ENCODE measurements at places on chromosomes 3 and 15.

DNA sequence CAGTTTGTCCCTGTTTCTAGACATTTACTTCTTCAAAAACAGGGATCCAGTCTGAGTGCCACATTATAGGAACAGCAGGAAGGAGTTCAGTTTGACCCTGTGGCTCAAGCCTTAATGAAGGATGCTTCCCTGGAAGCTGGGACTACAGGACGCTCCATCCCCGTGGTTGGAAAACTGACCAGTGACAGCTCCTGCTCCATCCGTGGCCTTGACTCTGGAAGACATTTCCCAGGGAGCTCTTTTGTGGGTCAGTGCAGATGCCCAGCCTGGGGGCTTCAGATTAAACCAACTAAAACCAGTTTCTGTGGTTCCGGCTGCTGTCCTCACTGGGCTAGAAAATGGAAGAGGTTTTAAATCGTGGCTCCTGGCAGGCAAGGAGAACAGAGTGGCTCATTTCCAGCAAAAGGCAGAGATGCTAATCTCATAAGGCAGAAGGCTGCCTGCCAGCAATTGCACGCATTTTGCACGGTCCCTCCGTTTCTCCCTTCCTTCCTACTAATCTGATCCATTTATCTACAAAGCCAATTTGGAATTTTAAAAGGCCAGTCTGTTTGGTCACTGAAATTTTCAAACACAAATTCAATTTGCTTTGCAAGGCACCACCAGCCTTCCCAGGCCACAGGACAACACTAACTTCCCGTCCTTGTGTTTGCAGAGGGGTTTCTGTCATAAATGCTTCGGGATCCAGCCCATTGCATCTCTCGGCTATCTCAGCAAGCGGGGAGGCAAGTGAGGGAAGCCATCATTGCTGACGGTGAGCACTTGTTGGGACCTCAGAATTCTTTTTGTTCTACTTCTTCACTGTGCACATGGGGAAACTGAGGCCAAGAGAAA, 6.2 kb upstream of the SSUH2 start:
- no peak for DNase-seq

DNA sequence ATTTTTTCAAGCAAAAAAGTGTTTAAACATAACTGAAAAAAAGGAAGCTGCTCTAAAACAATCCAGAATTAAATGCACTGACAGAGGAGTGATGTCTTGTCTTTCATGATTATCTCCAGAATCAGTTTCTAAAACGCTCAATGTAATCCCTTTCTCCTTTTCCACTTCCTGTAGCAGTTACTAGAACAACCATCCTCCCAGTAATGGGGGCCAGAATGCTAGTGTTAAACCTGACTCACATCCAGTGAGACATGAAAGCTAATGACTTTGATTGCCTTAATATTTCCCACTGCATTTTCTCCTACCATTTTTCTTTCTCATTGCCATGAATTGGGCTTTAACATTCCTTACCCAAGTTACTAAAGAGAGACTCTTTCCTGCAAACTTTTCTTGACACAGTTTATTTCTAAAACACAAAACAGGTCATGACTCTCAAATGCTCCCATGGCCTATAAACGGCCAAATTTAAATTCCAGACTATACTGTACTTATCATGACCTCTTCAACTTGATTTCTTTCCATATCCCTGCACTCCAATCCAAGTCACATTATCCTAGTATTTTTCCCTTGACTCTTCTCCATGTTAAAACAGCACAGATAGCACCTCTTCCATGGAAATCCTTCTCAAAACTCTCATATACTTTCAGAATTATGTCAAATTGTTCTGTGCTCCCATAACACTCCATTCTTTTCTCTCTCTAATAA, 341.4 kb downstream of the NAALADL2 start:
- DNase-seq = no peak

DNA sequence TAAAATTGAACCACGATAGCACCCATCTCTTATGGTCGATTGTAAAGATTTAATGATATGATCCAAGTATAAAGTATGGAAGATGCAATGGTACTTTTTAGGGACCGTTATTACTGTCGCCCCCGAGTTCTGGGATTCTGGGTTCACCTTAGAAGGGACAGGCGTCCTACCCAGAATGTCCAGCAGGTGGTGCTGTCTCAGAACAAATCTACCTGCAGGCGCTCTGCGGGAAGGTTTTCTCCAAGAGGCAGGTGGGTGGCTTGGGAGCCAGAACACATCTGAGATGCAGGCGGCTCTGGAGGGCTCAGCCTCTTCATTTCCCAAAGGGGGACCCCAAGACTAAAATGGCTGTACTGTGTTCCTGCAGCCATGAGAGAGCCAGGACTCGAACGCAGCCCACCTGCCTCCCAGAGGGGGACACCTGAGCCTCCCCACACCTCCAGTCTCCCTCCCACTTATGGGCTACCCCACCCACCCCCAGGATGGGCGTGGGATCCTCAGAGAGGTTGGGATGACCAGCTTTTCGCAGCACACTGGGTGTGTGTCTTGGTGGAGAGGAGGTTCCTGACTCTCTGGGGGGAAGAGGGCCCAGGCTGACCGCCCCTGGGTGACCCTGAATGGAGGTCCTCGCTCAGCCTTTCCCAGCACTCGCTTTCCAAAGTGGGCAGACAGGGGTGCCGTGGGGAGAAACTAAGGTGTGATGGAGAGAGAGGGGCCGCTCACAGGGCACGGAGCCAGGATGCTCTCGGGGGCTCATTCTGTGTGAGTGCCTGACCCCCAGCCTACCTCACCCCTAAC, 28.1 kb upstream of the CORO2B start:
- DNase-seq = peak; percentile 86

- DNase-seq = peak; percentile 77
Measured at GRCh38 chr3:101803173-101803782, 24.3 kb downstream of the NXPE3 start.

DNA sequence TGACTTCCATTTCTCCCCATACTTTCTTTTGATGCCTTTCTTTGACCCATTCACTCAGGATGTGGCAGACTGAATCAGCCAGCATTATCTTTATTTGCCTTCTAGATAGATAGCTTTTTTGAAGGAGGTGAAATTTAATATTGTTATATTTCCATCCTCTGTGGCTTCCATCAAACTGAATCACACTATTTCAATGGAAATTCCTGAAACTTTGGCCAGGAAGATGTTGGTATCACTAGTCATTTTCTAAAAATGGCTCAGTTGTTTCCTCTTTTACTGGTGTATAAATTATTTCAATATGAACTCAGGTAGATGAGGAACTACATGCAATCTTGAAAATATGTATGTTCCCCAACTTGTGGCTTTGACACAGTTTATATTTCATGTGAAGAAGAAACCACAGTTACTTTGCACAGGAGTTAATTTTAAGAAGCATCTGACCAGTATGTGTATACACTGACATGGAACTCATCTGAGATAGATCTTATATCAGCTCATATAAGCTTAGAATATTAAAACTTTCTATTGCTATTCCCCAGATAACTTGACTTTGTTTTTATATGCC, 248.3 kb downstream of the CGGBP1 start:
- no peak for DNase-seq

DNA sequence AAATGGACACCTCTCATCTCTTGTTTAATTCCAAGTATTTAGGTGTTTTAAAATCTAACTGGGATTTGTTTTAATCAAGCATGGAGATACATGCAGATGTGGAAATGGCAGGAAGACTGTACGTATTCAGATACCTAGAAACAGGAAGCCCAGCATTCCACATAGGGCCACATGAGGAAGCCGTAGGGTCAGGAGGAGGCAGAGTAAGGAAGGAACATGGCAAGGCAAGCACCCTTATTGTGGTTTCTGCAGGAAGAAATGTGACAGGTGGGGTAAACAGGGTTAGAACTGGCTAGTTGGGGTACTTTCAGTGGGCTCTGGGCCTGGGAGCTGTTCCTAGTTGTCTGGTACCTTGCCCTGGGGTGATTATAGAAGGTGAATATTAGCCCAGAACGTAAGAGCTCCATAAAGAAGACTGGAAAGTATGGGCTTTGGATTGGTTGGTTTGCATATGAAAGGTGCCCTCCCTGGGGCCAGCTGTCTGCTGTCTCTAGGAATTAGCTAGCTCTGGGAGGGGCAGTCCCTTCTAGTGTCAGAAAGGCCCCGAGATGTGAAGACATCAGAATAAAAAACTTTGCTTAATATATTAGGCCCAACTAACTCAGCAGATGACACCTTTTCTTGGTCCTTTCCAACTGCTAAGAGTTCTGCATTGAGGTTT, 107.7 kb upstream of the CADPS start:
- DNase-seq = peak; percentile 40

GRCh38 chr15:40108061-40108854, 421 bp downstream of the BMF start:
- peak; percentile 52 for DNase-seq

GRCh38 chr3:138919325-138919724, 27.6 kb downstream of the FOXL2 start:
- DNase-seq = no peak

- DNase-seq = peak; percentile 18
Measured at GRCh38 chr3:73291541-73291940, 230.1 kb downstream of the EBLN2 start.

DNA sequence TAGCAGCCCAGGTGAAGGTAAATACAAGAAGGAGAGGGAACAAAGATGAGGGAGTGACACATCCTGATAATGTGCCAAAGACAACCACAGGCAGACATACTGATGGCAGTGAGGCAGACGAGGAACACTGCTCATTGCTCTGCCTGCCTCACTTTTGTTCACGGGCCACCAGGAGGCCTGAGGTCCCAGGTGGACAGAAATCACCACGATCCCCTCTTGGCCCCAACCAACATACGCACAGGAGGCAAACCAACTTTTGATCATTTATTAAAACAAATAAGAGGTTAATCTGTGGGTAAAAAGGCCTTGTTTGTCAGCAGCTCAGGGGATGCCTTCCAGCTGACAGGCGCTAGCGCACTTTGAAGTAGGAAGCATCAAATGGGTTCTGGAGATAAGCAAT, 4.2 kb downstream of the ALG1L2 start:
- DNase-seq = no peak

GRCh38 chr3:127997016-127997415, 55.2 kb upstream of the SEC61A1 start:
- no peak for DNase-seq

- DNase-seq = no peak
Measured at GRCh38 chr3:181534781-181535221, 176.9 kb upstream of the SOX2 start.

DNA sequence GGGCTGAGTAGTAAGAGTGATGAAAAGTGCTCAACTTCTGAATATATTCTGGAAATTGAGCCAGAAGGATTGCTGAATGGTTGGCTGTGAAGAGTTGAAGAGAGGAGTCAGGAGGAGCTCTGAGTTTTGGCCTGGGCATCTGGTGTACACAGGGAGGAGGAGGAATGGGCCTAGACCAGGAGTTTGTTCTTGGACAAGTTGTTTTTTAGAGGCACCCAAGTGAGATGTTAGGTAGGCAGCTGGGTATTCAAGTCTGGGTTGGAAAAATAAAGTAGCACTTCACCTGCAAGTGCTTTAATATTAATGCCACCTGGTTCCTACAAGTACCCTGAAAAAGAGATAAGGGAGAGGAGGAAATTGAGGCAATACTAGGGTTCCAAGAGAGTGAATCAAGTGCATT, 14.7 kb downstream of the BSN start:
- DNase-seq = no peak

DNA sequence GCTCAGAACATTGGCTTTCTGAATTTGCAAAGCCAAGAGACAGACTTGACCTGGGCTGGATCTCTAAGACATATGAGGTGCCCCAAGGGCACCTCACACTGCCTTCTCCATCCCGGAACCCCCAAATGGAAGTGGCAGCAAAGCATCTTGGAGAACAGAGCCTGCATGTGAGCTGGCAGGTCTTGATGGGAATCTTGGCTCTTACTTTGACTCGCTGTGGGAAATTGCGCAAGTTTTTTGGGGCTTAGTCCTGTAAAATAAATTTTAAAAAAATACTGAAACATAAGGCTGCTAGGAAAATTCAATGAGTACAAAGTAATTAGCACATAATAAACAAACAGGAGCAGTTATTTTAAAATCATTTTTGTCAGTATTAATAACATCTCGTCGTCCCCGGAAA, 13.7 kb upstream of the SEC22A start:
- no peak for DNase-seq

DNA sequence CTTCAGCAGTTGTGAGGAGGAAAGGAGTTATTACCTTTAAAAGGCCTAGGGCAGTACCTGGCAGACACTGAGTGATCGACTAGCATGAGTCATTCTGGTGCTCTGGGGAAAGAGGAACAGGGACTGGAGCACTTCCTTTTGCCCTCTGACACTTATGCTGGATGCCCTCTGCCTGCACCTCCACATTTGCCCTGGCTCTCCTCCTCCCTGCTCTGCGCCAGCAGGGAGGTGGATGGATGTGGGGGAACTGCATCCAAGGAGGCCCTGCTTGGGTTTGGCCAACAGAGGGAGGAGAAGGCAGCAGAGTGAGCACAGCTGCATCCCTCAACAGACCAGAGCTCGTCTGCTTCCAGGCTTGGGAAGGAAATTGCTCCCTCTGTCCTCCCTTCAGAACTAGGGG, 75.0 kb downstream of the SEMA5B start:
- peak; percentile 37 for DNase-seq

- DNase-seq = no peak
Measured at GRCh38 chr15:87031540-87032230, 952.0 kb downstream of the AGBL1 start.

All from neural progenitor cell (in vitro differentiated cells).